Fibroblast of the aortic adventitia (primary cell): ENCODE measurements at places on chromosomes 3 and 15. TPM values are rescaled to one million over a fixed set of nuclear protein-coding genes. Genes with fewer than 3 reads are reported as not detected.

The GOLGA6L2 gene
- total RNA-seq, result not detected in 2 replicates

The KNG1 gene
- total RNA-seq, result not detected in 2 replicates

The TP63 gene
- 0.18 TPM in 1 of 2 replicates, not detected in the other for total RNA-seq

The TCF12 gene
- 89.2 and 137 TPM in 2 replicates for total RNA-seq

The AGTR1 gene
- 2.4 and 3.2 TPM in 2 replicates for total RNA-seq

The CACNA1D gene
- 0.33 and 1.9 TPM in 2 replicates for total RNA-seq
